Fibroblast of skin of left quadriceps (primary cell): ENCODE measurements at places on chromosomes 13 and 19.
A peak's percentile ranks its signal among the peaks of the same experiment; 100 is the strongest.

DNA sequence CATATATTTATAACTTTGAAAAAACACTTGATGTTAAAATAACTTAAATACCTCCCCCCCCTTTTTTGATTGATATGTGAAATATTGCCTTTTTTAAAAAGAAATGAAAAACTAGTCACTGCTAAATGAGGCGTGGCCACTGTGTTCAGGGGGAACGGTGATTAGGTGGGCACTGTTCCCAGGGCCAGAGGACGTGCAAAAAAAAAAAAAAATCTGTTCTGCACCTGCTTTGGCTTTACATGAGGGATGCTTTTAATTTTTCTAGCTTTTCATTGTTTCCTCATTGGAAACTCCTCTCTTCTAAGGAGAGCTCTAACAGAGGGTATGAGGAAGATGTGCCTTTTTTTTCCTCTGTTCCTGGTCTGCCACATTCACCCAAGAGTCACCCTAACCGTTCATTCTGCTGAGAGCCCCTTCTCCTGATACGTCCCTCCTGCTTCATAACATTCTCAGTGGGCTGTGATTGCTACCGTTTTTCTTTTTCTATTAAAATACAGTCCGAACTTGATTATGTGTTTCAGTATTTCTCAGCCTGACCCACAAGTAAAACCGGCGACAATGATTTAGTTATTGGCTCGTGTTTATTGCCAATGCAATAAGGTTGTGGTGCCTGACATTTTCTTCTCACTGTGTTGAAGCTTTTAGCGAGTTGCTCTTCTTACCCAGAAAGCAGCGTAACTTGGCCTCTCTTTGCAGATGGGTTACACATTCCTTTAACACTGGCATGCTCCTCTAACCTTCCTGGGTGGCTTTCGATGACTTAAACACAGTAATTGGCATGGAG lies 64.8 kb upstream of the ZNF536 start:
- no peak for DNase-seq

GRCh38 chr19:15584095-15584494 lies 30.9 kb upstream of the CYP4F8 start:
- DNase-seq, result no peak

DNA sequence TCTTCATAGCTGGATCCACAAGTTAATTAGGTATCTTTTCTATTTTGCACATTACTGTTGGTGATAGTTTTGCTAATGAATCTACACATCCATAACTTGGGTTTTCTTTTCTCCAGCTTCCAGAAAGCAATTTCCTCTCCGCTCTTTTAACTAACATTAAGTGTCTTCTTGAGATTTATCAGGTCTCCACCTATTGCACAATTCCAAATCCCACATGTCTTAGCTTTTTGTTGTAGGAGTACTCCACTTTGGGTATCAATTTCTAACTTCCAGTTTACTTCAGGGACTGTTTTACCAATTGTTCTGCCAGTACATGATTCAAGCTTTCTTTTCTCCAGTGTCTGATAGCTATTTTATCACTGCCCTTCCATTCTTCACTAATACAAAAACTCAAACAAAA lies 129.6 kb downstream of the OLFM4 start:
- no peak for DNase-seq

DNA sequence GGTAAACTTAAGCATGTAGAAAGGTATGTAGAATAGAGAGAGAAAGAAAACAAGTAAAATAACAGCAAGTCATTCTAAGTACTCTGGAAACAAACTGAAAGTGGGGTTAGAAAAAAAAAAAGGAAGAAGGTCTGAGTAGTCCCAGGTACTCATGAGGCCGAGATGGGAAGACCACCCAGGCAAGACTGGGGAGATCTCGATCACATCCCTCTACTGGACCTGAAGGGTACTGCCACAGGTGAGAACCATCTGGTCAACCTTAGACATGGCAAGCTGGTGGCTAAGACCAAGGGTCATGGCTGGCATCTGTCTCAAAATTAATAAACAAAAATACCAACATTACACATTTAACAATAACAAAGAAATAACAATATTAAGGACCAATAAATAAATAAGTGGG lies 36.3 kb upstream of the ZNF724 start:
- no peak for DNase-seq

- no peak for DNase-seq
These were observed 362.4 kb downstream of the KCTD12 start for GRCh38 chr13:76523740-76524340.

DNA sequence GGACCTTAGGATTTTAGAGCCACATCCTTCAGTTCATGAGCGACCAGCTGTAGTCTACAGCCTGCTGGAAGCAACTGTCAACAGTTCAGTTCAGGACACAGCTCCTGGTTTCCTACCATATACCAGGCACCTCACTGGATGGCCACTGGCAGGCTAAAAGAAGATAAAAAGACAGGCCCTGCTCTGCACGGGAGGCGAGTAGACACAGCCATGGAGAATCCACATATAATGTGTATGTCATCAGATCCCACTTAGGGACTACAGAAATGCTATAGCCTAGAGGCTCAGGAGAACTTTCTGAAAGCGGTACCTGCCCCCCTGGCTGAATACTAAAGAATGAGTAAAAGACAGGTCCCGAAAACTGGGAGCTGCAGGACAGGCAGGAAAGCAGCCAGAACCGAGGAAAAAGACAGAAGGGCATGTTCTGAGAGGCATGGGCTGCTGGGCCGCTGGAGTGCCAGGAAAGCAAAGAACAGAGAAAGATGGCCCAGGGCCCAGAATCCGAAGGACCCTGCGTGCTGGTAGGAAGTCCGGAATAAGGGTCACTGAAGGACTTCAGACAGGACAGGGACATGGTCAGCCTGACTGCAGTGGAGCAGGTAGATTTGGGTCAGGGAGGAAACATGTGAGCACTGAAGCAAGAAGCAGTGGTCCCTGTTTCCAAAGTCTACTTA lies 23.5 kb downstream of the DZIP1 start:
- DNase-seq, result no peak

DNA sequence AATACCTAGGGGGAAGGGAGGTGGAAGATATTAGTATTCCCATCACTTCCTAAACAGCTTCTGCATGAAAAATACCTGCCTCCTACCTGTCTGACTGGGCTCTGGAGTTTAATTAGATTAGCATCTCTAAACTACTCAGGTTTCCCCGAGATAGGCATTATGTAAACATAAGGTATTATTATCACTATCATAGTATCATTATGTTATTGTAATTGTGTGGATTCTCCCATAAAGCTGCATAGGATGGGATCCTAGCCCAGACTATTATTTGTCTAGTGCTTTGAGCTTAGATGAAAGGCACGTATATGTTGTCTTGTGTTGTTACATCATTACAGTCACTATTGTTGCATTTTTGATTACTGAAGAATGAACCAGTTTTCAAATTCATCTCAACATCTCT lies 115.2 kb upstream of the SOX21 start:
- DNase-seq, result no peak

DNA sequence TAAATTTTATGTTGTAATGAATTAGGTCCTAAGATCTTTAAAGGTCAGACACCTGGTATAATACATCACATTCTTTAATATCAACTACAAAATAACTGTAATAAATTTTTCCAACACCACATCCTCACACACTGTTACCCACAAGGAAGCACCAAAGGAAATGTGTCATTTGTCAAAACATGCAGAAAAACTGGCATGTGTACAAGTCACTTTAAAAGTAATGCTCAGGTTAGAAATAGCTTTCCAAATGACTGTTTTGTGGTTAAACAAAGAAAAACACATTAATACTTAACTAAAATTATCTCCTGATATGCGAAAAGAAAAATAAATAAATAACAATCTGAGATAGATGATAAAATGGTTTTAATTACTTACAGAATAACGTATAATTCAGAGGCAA lies 74.7 kb downstream of the MZT1 start:
- no peak for DNase-seq

DNA sequence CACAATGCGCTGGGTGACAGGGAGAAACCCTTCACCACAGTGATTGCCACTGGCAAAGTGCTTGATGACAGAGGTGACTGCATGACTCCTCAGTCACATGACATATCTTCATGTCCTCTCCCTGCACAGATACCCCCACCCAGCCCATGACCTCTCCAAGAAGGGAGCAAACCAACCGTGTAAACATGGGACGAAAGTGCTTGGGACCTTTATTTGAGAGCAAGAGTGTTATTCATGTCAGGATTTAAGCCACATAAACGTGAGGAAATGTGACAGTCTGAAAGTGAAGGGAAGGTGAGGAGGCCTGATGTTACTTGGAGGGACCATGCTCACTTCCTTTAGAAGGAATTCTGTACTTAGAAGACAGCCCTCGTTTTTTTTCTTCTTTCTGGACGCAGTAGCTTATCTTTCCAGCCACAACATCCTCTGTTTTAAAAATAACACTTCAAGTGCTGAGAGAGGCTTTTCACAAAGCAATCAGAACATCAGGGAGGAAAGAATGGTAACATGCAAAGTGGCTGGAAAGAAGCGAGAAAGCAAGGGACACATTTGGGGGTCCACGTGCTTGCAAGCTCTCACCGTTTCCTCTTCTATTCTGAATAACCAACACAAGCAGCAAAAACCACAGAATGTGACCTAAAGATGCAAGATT lies 35.6 kb downstream of the EPS15L1 start:
- no peak for DNase-seq

DNA sequence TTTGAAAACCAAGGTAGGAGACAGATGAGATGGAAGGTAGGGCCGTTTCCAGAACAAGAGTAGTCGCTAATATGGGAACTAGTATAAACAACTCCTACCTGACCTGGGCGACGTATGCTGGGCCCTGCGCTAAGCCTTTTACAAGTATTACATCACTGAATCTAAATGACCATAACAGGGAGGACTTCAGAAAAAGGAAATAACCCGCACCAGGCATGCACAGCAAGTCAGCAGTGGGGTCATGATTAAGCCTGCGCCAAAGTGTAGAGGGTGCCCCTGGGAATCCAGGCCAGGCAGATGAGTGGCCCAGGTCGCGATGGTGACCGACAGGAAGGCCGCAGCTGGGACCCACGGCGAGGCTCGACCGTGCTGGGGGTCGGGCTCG lies 613 bp downstream of the ATP13A1 start:
- DNase-seq, result no peak

GRCh38 chr19:49739933-49740332 lies 23.2 kb downstream of the TSKS start:
- DNase-seq, result no peak

DNA sequence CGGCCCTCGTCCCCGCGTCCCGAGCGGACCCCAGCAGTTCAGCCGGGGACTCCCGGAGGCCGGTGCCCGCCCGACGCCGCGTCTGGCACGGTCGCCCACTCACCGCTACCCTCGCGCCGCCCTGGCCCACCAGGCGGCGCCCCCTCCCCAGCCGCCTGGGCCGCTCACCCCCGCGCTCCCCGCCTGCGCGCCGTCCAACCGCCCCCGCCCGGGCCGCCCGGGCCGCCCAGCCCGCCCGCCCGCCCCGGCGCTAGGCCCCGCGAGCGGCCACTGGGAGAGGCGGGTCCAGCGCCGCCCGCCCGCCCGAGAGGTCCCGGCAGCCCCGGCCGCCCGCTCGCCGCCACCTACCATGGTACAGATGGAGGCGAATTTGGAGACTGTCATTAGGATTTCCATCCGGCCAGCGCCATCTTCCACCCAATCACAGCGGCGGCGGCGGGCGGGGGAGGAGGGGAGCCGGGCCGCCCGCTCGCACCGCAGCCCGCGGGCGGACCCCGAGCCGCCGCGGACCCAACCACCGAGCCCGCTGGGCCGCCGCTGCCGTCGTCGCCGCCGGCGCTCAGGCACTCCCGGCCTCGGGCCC lies at the start of gene USP12:
Gene USP12, minus strand, starts transcription at position 568 of the 583 bp plus-strand sequence. Its CDS starts 172 bp downstream, at position 396.
- DNase-seq, result no peak

GRCh38 chr19:11657307-11657706 lies 60.0 kb downstream of the ZNF627 start:
- no peak for DNase-seq

GRCh38 chr13:91668866-91669495 lies 270.6 kb downstream of the GPC5 start:
- peak; percentile 40 for DNase-seq

DNA sequence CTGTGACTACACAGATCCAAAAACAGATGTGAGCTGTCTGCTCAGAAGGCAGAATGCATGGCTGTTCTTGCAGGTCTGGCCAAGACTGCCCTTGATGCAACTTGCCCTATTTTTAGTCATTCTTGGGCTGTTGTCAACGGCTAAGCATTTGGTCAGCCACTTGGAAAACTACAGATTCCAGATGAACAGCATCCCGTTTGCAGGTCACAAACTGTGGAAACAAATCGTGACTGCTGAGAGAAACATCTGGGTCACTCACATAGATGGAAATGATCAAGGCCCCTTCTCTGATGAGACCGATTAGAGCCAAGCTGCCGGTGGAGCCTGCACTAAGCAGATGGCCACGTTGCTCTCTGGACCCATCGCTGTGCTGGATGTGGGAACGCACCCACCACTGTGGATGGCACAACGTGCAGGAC lies 15.4 kb upstream of the METTL21C start:
- DNase-seq, result no peak

DNA sequence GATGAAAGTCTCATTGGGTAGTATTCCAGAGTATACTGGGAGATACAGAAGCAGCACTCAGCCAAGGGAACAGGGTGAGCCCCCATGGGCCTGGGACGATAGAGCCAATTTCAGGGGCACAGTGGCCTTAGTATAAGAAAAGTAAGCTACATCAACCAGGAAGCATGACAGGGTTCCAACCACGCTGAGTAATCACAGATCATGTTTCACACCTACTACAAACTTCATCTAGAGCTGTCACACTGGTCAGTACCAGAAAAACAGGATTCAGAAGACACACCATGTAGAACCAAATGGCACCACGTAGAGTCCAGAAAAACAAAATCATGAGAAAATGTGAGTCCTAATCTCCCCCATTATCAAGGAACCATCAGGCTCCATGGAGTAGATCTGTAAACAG lies 1292.4 kb upstream of the MIR17HG start:
- DNase-seq, result no peak

GRCh38 chr13:64397701-64398100 lies 2832.4 kb downstream of the PCDH9 start:
- DNase-seq, result peak; percentile 6

DNA sequence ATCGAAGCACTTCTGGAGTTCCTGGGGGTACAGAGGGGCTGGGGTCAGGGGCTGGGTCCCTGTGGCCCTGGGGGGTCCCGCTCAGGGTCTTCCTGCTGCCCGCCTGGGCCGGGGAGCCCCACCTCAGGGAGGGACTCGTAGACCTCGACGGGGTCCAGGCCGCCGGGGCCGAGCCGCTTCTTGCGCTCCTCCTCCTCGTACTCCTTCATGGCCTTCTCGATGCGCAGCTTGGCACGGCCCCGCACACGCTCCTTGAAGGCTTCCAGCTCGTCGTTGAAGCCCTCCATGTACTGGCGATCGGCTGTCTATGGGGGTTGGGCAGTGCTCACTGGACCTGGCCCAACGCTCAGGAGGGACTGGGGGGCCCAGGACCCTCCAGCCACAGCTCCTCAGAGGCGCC lies 10.2 kb downstream of the CDC37 start:
- no peak for DNase-seq

GRCh38 chr19:52520013-52520412 lies 7.5 kb upstream of the ZNF808 start:
- DNase-seq, result no peak

DNA sequence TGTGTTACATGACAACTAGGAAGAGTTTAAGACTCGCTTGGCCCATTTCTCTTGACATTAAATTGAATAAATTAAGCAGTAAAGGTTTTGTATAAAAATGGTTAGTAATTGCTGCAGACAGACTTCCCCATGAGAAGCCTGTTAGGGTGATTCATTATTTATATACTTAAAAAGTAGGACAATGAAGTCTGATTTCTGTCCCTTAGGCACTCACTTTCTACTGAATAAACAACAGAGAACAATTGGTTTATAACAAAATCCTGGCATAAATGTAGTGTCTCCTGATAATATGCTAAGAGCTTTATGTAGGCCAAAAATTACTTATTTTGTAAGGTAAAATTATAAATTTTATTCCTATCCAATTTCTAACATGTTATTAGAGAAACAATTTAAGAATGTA lies 2138.5 kb upstream of the PCDH20 start:
- DNase-seq, result no peak
